NAMALWA (cell line): ENCODE measurements at places on chromosomes 7 and 10.

GRCh38 chr7:87566311-87566900, 34.3 kb downstream of the ABCB1 start:
- DNase-seq = no peak

DNA sequence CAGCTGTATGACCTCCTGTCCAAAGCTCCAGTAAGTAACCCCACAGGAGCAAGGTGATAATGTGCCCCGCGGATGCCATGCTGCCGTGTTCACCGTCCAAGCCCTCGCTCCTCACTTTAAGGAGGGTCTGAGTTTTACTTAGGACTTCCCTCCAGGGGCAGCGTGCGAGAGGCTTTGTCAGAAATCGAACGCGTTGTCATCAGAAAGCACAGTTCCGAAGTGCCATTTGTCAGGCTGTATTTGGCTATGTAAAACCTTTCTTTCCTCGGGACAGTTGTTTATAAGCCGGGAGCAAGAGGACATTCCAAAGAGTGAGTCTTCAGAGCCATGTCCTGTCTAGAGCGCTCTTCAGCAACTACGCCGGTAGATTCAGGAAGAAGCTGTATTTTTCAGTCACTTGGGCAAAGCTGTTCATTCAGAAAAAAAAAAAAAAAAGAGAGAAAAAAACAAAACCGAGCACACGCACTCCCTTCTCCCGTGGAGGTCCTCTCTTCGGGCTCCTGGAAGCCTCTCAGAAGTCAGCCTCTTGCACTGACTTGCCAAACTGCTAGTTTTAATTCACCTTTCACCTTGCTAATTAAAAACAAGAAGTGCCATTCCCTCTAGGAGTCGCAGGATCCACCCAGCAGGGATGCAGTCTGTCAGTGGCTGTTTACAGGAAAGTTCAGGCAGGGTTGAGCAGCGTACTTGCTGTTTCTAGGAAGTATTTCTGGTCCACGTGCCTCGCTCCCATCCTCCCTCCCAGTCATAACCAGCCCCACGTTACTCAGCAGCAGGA, at the start of gene SEMA3E:
TSS of gene SEMA3E (minus strand) at position 676 of the 778 bp plus-strand sequence.
- peak; percentile 15 for DNase-seq

GRCh38 chr7:8442814-8443304, 9.4 kb downstream of the NXPH1 start:
- DNase-seq = no peak

GRCh38 chr10:89373916-89374711, 3.7 kb upstream of the IFIT1B start:
- DNase-seq = no peak

DNA sequence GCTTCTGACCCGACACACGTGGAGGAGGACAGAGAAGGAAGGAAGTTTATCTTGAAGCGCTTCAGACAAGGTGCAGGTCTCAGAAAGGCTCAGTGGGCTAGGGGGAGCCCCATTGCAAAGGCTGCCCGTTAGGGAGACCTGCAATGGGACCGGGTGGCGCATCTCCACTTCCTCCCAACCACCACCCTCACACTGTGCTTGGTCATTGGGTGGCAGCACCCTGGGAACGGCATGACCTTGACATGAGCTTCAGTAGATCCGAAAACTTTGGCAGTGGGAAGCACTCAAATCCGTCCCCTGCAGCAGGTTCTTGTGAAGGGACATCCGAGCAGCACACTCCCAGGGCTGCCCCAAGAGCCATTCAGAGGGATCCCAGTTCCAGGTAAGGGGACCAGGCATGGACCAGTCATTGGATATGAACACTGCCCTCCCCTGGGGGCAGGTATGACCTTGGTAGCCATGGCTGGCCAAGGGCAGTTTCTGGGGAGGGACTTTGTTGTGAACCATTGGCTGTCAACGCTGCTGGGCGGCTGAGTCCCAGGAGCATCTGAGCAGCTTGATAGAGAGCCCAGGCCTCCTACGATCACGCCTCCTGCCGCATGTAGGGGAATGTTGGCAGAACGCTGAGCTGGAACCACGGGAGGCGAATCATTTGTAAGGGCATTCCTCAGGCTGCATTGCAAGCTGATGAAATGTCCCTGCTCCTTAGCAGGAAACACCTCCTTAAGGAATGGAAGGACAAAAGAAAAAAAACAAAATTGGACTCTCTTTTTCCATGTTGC, 31.7 kb downstream of the GALNTL5 start:
- no peak for DNase-seq

DNA sequence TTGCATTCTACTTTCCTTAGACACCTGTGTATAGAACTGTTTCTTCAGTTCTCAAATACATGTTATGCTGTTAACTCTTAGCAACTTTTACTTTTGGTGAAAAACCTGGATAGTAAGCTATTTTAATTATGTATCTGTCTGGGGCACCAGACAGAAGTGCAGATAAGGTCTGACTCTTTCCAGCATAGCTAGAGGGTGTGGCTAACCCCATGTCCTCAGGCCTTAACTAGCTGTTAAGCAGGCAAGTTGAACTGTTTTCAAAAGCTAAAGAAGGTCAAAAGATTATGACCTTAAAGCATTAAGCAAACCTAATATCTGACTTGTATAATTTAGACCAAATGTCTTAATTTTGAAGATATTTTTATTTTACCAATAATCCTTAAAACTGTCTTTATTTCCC, 45.1 kb upstream of the INHBA start:
- DNase-seq = no peak

DNA sequence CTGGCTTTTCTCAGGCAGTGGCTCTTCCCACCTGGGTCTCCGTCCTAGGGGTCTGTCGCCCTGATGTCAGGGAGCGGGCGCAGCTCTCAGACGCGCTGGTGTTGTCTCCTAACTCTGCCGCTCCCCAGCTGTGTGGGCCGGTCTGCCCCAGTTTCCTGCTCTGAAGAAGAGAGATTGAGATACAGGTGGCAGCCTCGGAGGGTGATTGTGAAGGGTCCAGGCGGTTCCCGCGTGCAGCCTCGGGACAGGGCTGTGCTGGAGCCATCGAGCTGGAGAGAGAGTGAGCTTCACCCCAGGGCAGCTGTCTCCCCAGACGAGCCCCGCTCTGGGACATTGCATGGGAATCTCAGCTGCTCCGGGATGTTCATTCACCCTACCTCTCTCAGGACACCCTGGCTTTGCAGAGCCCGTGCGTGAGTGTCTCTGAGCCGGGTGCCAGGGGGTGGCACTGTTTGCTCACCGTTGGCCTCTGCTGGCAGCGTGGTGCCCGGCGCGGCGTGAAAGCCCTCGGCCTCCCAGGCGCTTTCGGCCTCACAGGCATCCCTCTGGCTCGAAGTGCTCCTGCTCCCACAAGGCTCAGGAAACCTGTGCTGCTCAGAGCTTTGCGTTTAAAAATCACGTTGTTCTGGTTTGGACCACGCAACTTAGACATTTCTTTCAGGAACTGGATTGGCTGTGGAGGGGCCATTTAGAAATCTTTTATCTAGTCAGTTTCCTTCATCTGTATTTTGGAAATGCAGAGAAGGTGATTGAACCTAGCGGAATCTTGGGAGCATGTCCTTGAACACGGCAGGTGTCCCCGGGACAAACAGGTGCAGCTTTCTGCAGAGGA, 33.8 kb upstream of the ZFAND2A start:
- no peak for DNase-seq

DNA sequence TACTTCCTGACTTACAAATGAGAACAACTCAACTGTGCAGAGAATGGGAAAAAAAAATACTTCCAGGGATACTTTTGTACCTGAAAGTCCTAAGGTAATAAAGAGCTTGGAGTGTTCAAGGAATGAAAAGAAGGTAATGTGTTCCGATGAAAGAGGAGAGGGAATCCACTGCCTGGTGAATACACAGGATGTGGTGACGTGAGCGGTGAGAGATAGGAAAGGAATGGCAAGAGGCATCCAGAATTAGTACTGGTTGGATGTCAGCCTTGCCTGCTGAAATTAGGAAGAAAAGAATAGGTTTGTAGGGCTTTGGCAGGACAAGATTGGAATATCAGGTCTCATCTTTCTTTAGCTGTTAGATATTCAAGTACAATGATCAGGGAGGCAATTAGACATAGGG, 347.7 kb downstream of the POM121L12 start:
- DNase-seq = no peak

GRCh38 chr7:139725077-139725476, 52.7 kb downstream of the HIPK2 start:
- peak; percentile 14 for DNase-seq

- DNase-seq = no peak
These were observed 135.4 kb upstream of the KMT2E start for GRCh38 chr7:104878577-104878976.
